ENCODE measurements at places on chromosomes 13 and 19.

DNA sequence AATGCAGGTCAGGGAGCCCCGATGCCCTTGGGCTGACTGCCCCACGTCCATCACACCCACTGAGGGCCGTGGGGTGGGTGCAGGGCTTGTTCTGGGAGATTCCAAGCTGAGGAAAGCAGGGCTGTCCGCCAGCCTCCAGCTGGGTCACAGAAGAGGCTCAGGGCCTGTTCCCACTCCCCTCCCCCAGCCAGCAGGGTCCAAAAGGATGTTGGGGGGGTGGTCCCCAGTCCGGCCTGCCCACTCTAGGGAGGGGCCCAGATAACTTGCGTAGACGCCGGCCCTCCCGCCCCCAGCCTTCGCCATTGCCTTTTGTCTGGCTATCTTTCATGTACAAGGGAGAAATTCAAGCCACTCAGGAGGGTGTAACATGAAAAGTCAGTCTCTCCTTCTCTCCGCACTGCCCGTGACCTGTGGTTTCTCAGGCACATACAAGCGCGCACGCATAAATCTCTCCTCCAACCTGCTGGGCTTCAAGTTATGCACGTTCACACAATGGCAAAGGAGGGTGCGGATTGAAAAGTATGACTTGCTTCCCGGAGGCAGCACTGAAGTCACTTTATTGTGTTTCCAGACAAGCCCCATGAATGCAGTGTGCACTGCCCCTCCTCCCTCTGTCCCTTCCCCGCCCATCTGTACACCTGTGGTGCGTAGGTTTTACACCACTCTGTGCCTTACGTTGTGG lies 20.2 kb downstream of the CARM1 start:
- H3K36me3 ChIP-seq = no peaks in the 10 kb centered on the region
- H3K4me3 ChIP-seq = no peak overlapping the region
- H3K4me1 ChIP-seq = peaks cover 41% of the 10 kb centered on the region
- no peaks in the 10 kb centered on the region for H3K27me3 ChIP-seq

GRCh38 chr19:6204866-6205723 lies 69.6 kb downstream of the ACSBG2 start:
- H3K4me3 ChIP-seq = no peak overlapping the region
- DNase-seq = no peak
- H3K4me1 ChIP-seq = no peaks in the 10 kb centered on the region

- no peak for DNase-seq
- no peaks in the 10 kb centered on the region for H3K27me3 ChIP-seq
- H3K4me1 ChIP-seq = no peaks in the 10 kb centered on the region
- no peaks in the 10 kb centered on the region for H3K36me3 ChIP-seq
- H3K27ac ChIP-seq = no peak overlapping the region
- no peak overlapping the region for H3K4me3 ChIP-seq
Measured at GRCh38 chr13:39773833-39774232, 118.4 kb downstream of the COG6 start.

DNA sequence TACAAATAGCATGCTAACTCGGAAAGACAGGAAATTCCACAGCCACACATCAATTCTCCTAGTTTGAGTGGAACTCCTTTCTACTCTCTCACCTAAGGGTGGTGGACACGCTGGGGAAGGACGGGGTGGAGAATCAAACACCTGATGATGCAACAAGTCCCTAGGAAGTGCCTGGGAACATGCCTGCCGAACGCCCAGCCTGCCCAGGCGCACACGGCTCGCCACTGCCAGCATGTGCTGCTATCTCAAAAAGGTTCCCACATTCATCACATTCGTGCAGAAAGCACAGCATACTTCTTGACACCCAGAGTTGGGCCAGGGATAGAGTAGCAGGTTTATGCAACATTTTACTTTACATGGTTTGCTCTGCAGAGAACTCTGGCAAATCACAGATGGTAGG lies 164.6 kb downstream of the ABCC4 start:
- H3K4me3 ChIP-seq = no peak overlapping the region
- no peak overlapping the region for H3K27ac ChIP-seq
- no peaks in the 10 kb centered on the region for H3K4me1 ChIP-seq

DNA sequence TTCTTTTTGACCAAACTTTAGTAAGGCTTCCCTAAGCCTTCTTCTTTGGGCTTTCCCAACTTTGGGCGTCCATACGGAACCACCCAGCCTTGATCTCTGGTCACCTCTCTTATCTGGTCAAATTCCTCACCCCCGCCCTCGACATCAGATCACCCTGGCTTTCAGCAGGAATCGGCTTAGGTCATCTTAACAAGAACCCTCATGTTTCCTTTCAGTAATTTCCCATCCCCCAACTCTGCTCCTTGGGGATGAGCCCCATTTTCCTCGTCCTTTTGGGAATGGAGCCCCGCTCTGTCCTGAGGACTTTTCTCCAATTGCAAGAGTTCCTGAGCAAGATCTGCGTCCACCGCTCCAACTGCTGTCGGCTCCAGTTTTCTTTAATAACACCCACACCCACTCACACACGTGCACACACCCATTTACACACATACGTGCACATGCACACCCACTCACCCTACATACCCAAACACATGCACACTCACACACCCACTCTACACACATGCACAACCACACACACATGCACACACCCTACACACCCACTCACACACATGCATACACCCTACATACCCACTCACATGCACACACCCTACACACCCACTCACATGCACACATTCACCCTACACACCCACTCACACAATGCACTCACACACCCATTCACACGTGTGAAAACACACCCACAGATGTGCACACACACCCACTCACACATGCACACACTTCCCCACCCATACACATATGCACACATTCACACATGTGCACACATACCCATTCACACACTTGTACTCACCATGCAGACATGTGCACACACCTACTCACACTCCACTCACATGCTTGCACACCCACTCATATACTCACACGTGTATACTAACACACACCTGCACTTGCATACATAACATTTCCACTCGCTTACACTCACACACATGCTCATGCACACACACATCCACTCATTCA lies 87.0 kb upstream of the TM9SF2 start:
- H3K4me3 ChIP-seq = no peak overlapping the region
- no peaks in the 10 kb centered on the region for H3K36me3 ChIP-seq
- no peak overlapping the region for H3K27ac ChIP-seq
- no peak for DNase-seq

DNA sequence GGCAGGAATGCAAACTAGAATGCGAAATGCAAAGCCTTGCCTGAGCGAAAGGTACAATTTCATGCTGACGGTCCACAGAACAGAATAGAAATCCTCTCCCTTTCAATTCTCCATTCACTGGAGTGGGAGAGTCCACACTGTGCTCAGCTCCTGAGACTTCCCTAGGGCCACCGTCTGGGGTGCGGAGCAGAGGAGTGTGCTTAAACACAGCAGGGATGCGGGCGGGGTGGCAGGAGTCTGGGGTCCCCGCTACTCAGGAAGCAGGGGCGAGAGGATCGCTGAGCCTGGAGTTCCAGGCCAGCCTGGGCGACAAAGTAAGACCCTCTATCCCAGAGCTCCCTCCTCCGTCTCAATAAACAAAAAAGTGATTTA lies 552 bp upstream of the ZNF816 start:
- peak overlapping the region; percentile 87 for H3K27ac ChIP-seq
- no peaks in the 10 kb centered on the region for H3K27me3 ChIP-seq
- peak overlapping the region; percentile 73 for H3K4me3 ChIP-seq
- no peaks in the 10 kb centered on the region for H3K36me3 ChIP-seq

- no peak overlapping the region for H3K27ac ChIP-seq
- no peaks in the 10 kb centered on the region for H3K4me1 ChIP-seq
Measured at GRCh38 chr13:95608640-95609323, 35.7 kb downstream of the DZIP1 start.

- no peaks in the 10 kb centered on the region for H3K4me1 ChIP-seq
- DNase-seq = no peak
- no peak overlapping the region for H3K27ac ChIP-seq
- H3K4me3 ChIP-seq = no peak overlapping the region
- no peaks in the 10 kb centered on the region for H3K27me3 ChIP-seq
Measured at GRCh38 chr13:98875146-98875729, 102.6 kb downstream of the DOCK9 start.

DNA sequence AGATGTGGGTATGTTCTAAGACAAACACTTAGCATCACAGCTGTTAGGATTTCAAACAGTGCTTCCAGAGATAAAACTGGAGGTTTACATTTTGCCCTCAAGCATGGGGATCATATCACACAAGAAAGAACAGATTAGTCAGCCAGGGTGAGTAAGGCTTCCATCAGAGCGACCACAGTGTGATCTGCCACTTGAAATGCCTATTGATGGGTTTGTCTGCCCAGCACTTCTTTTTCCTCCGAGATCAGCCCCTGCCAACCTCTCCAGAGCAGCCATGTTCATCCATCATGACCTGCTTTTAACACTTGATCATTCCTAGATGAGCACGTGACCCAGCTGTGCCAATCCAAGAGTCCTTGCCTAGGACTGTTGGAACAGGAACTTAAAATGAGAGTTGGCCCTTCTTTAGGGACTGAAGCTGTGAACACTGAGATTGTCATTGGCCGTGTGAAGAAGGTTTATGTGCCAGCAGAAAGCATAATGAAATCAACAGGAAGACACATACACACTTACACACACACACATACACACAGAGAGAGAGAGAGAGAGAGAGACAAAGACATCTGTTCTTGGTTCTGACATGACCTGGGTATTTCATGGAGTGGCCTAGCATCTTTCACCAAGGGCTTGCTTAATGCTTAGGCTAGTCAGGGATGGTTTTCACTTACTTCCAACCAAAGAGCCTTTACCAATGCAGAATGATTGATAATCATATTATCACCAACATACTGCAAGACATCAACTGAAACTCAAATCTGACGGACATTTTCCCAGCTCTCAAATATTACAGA lies 5.2 kb upstream of the CEBPG start:
- no peaks in the 10 kb centered on the region for H3K4me1 ChIP-seq
- no peaks in the 10 kb centered on the region for H3K27me3 ChIP-seq

DNA sequence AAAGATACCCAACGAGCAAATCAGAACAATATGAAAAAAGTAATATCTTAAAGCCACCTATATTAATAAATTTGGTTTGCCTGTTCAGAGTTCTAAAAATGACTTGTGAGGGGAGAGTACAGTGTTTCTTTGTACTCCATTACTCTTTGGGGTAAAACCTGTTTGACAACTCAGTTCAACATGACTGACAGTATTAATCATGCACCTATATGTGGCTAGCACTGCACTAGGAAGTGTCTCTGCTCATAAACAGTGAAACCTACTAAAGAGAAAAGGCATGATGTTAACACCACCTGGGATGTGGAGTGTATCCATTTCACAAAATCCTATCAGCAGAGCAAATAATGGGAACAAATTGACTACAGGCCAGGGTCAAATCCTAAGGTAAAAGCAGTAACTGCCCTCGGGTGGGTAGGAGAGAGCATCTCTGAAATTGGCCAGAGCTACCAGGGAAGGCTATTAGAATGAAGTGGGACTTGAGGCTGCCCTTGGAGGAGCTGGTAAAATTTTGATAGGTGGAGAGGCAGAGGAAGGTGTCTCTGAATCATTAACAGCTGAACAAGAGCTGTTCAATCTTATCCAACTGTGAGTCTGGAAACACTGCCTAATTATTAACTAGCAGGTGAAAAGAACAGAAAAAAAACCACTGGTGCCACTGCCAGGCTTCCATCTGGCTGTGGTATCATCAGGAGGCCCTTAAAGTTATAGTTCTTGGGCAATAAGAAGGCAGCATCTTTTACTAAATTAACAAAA lies 365.1 kb downstream of the DNAJC15 start:
- H3K36me3 ChIP-seq = no peaks in the 10 kb centered on the region
- DNase-seq = no peak
- peaks cover 16% of the 10 kb centered on the region for H3K4me1 ChIP-seq
- no peak overlapping the region for H3K27ac ChIP-seq
- H3K27me3 ChIP-seq = no peaks in the 10 kb centered on the region

- no peak for DNase-seq
- no peak overlapping the region for H3K4me3 ChIP-seq
- no peaks in the 10 kb centered on the region for H3K4me1 ChIP-seq
- no peaks in the 10 kb centered on the region for H3K36me3 ChIP-seq
- no peaks in the 10 kb centered on the region for H3K27me3 ChIP-seq
Measured at GRCh38 chr19:29411113-29411581, 114.6 kb upstream of the VSTM2B start.

GRCh38 chr19:50562996-50563395 lies 5.2 kb downstream of the LRRC4B start:
- no peak overlapping the region for H3K27ac ChIP-seq
- no peak overlapping the region for H3K4me3 ChIP-seq
- H3K4me1 ChIP-seq = no peaks in the 10 kb centered on the region
- peaks cover 77% of the 10 kb centered on the region for H3K27me3 ChIP-seq

DNA sequence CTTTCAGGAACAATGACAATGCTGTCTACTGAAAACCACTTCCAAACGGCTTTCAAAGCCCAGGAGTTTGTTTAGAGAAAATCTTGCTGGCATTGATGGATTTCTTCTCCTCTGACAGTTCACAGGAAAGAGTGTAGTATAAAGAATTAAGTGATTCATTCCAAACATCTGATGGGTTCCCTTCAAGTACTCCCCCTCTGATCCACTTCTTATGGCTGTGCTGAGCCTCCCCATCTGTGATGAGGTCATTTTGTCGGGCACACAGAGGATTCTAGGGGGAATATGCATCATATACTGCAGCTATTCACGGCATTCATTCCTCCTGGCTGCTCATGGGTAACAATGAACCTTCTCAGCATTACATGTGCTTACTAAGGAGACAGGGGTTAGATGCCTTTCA lies 107.9 kb downstream of the RGCC start:
- peaks cover 8% of the 10 kb centered on the region for H3K4me1 ChIP-seq
- no peak overlapping the region for H3K27ac ChIP-seq
- H3K4me3 ChIP-seq = no peak overlapping the region
- H3K36me3 ChIP-seq = peaks cover 3% of the 10 kb centered on the region
- DNase-seq = no peak

DNA sequence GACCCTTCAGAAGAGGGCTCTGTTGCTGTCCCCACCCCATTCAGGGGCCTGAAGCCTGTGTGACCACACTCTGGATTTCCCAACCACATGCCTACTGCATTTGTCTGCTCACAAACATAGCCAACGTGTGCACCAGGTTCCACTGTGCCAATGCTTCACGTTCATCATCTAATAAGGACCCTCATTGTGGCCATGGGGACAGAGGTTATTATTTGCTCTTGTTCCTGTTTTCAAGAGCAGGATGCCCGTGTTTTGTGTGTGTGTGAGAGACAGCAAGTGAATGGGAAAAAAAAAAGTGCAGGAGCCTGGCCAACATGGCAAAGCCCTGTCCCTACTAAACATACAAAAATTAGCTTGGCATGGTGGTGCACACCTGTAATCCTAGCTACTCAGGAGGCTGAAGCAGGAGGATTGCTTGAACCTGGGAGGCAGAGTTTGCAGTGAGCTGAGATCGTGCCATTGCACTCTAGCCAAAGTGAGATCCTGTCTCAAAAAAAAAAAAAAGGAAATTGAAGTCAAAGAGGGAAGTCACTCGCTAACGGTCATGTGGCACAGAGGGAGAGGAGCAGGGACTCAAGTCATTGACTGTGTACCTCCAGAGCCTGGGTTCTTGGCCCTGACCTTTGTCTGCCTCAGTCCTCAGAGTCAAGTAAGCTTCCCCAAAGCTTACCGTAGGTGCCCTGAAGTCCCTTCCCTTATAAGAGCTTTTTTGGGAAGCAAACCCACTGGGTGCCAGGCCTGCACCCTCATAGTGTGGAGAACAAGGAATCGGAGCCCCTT lies 6.9 kb downstream of the B3GNT8 start:
- peak overlapping the region; percentile 63 for H3K27ac ChIP-seq
- H3K27me3 ChIP-seq = no peaks in the 10 kb centered on the region
- no peak overlapping the region for H3K4me3 ChIP-seq
- no peak for DNase-seq
- peaks cover 23% of the 10 kb centered on the region for H3K4me1 ChIP-seq

GRCh38 chr19:41903193-41903953 lies 20.4 kb downstream of the ARHGEF1 start:
- no peak for DNase-seq
- no peaks in the 10 kb centered on the region for H3K36me3 ChIP-seq
- H3K27me3 ChIP-seq = no peaks in the 10 kb centered on the region
- H3K4me1 ChIP-seq = peaks cover 16% of the 10 kb centered on the region
- H3K27ac ChIP-seq = peak overlapping the region; percentile 91
